ENCODE measurements at places on chromosomes 3 and 15.
A peak's percentile ranks its signal among the peaks of the same experiment; 100 is the strongest.

DNA sequence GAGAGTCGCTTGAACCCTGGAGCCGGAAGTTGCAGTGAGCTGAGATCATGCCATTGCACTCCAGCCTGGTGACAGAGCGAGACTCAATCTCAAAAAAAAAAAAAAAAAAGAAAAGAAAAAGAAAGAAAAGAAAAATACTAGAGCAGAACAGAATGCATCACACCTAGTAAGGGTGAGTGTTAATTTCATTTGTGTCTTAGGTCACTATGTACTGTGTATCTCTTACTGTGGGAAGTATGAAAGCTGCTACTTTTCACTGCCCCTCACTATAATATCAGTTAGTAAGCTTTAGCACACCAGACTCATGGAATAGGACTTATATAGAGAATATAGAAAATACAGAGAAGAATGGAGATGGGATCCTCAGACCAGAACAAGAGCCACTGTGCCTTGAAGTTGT is 45.9 kb upstream of the RASA2 start:
- DNase-seq: no peak

- no peak for DNase-seq
These were observed 7.6 kb downstream of the TEX264 start for GRCh38 chr3:51678641-51679040.

DNA sequence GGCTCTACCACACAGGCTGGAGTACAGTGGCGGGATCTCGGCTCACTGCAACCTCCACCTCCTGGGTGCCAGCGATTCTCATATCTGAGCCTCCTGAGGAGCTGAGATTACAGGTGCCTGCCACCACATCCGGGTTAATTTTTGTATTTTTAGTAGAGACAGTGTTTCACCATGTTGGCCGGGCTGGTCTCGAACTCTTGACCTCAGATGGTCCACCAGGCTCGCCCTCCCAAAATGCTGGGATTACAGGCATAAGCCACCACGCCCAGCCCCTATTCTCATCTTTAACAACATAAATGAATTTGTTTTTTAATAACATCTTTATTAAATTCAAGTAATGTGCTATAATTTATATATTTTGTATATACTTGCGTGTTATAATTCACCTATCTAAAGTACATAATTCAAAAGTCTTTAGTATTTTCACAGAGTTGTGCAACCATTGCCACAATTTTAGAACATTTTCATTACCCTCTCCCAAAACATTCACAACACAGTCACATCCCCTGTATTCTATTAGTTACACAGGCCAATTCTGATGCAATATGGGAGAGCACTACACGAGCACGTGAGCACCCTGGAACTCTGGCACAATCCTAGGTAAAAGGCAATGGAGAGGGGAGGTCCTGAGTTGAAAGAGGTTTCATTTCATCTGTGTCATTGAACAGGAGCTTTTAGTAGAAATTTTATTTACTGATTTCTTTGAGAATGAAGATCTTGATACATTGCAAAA is 21.2 kb upstream of the MTMR14 start:
- DNase-seq: peak; percentile 5

- peak; percentile 68 for DNase-seq
These were observed 910.7 kb downstream of the TBL1XR1 start for GRCh38 chr3:176286476-176287085.

- peak; percentile 86 for DNase-seq
These were observed 682 bp downstream of the CLDND1 start for GRCh38 chr3:98521897-98522543.

DNA sequence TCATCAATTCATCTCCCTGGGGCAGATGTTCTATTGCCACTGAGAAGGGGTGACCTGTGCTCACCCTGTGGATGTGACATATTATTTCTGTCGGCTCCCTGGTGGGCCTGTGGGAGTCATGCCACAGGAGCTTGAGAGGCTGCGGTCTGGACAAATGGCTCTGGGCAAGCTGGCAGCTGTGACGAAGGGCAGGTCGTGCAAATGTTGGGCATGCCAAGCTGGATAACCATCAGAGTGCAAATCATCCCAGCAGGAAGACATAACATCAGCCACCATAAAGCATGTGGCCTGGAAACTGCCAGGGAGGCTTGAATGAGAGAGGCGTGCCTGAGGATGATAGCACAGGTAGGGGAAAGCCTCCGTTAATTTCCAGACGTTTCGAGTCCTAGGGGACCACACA is 45.3 kb upstream of the FAM3D start:
- DNase-seq: no peak

DNA sequence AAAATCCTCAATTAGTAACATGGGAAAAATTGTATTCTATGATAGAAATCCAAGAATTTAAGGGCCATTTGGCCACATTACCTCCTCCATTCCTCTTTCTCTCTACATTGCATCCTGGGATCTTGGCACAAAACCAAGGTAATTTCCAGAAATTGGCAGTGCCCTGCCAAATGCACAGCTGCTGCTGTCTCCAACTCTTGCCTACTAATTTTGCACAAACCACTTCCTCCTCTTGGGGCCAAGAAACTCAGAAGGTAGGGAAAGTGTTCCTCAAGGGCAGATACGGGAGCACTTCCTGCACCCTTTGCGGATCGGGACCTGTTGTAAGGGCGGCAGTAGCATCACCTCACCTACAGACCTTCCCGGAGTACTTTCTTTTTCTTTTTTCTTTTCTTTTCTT is 57.8 kb downstream of the MAP3K13 start:
- peak; percentile 2 for DNase-seq

DNA sequence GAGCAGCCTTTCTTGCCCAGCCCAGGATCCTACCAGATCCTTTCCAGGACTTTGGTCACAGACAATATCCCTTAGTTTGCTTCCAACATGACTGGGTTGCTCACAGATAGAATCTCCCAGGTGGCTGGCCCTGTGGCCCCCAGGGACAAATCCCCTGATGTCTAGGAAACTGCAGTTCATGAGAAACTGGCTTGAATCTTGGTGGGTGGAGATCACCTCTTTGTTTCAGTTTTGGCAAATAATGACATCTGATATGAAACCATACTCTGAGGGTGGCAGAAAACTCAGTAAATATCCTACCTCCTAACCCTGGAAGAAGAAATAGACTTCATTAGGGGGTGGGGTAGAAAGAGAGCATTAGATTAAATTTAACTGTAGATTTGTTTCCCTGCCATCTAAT is 44.1 kb upstream of the PFN2 start:
- no peak for DNase-seq

DNA sequence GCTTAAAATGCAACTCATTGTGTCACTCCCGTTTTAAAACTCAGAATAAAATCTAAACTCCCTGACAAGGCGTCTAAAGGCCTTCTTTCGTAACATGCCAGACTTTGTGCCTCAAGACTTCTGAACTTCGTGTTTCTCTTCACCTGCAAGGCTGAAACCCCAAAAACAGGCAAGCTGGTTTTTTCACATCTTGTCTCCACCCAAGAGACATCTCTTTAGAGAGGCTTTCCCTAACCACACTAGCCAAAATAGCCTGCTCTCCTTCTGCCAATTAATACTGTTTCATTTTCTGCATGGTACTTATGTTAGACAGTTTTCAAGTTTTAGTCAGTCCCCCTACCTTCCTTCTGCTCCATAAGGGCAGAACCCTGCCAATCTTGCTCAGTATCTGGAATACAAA is 41.6 kb downstream of the RAF1 start:
- no peak for DNase-seq

Measured in adipocyte (in vitro differentiated cells).